ENCODE measurements at places on chromosomes 16 and 17. TPM values are rescaled to one million over a fixed set of nuclear protein-coding genes. Genes with fewer than 3 reads are reported as not detected.

GRCh38 chr17:56587298-56587697 lies 6.2 kb upstream of the NOG start:
- no peak for DNase-seq

KIF2B gene
- not detected for total RNA-seq

RASD1 gene
- 0.64 TPM for total RNA-seq

PRSS8 gene
- under 0.01 TPM for total RNA-seq

GRIN2A gene
- total RNA-seq, result under 0.01 TPM

OTOA gene
- under 0.01 TPM for total RNA-seq

CES3 gene
- total RNA-seq, result not detected

DNA sequence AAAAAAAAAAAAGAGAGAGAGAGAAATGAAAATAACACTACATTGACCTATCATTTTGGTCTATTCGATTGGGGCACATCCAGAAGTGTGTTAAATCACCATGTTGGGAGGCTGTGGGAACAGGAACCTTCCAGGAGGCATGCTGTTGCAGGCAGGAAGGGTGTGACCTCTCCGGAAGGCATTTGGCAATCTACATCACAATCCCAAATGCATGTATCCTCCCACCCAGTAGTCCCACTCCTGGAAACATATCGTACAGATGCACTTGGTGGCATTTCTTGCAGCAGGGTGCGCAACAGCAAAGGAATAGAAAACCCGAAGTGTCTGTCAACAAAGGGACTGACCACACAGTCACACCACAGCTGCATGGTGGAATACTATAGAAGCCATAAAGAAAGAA lies 7.9 kb downstream of the PLLP start:
- DNase-seq, result peak; percentile 51

- DNase-seq, result no peak
Measured at GRCh38 chr16:56199164-56199563, 7.9 kb downstream of the GNAO1 start.

LAT gene
- total RNA-seq, result 0.64 TPM

DNA sequence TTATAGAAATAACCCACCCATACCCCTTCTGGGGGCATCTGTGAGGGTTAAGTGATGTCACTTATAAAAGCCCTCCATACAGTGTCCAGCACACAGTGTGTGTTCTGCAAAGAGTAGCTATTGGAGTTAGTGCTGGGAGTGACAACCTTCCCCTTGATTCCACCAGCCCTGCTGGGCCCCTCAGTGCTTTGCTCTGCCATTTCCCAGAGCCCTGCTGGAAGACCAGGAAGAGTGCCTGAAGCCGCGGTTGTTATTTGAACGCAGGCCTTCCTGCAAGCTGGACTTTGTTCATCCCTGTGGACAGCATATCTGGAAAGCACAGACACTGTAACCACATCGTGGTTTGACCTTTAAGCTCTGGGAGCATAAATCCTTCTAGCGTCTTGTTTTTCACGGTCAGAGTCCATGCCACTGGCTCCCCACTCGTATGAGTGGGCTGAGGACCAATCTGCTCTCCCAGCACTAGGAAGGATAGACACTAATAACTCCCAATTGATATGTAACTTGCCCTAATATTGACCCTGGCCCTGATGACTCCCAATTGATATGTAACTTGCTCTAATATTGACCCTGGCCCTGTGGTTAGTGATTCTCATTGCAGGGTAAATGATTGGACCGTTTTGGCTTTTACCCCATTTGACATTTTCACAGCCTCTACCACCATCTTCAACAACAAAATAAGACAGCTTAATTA lies 297.1 kb upstream of the MAF start:
- DNase-seq, result peak; percentile 83

DNA sequence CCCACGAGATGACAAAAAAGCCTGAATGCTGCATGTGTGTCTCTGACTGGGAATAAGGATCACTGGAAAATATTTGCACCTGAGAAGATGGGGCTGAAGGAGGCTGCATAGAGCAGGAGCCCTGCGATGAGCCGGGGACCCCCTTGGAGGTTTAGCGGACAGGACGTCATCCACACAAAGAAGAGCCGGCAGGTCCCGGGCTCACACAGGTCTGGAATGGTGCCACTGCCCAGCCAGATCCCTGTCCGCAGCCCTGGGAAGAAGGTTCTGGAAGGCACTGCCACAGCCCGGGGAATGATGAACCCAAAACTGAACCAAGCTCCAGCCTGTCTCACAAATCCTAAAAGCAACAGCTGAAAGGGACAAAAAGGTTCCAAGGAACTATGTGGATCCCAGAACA lies 101.8 kb downstream of the ANKRD11 start:
- DNase-seq, result no peak

DNA sequence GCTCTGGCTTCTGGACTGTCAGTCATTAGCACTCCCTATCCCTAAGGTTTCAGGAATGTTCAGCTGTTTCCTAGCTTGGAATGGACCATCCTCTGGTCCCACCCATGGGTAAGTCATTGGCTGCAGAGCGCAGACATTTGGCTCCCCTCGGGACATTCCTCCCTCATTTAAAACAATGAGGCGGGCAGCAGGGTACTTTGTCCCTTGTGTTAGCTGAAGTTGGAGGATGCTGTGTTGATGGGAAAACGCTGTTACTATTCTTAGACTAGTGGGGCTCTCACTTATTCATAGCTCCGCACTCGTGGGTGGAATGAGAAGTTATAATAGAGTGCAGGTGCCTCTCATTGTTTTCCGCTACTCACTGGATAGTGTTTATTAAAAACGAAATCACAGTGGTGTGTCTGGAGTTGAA lies 673.8 kb downstream of the WWOX start:
- DNase-seq, result no peak

Data from fibroblast of villous mesenchyme (primary cell).